Diencephalon (tissue), 1 donor: ENCODE measurements at places on chromosomes 16 and 17. TPM values are rescaled to one million over a fixed set of nuclear protein-coding genes. Genes with fewer than 3 reads are reported as not detected.

Gene SUPT4H1
- total RNA-seq, result 46.8 TPM

Gene CDK5R1
- total RNA-seq, result 176 TPM

Gene PYDC1
- total RNA-seq, result 0.92 TPM

Gene CHAD
- total RNA-seq, result 0.46 TPM

Gene ITGB4
- 4.4 TPM for total RNA-seq
